AG04450 (cell line): ENCODE measurements at places on chromosomes 12 and 14.

GRCh38 chr14:33931461-33931860 is 19.4 kb downstream of the EGLN3 start:
- DNase-seq = no peak

GRCh38 chr14:98498019-98498885 is 773.7 kb downstream of the BCL11B start:
- no peak for DNase-seq

DNA sequence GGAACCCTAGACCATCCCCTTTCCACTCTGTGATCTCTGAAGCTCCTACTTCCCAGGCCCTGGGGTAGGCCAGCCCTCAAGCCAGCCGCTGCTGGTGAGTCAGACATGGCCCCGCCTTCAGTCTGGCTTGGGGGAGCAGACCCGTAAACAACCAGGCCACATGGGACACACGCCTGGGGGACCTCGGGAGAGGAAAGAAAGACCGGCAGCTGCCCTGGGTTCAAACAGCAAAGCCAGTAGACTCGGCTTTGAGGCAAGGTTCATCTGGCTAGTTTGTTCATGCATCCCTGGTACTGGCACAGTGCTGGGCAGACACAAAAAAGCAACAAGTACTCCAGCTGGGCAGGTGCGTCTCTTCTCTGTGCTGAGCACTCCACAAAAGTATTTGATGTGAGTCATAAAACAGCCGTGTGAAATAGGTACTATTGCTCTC is 101.9 kb downstream of the SETD3 start:
- no peak for DNase-seq

DNA sequence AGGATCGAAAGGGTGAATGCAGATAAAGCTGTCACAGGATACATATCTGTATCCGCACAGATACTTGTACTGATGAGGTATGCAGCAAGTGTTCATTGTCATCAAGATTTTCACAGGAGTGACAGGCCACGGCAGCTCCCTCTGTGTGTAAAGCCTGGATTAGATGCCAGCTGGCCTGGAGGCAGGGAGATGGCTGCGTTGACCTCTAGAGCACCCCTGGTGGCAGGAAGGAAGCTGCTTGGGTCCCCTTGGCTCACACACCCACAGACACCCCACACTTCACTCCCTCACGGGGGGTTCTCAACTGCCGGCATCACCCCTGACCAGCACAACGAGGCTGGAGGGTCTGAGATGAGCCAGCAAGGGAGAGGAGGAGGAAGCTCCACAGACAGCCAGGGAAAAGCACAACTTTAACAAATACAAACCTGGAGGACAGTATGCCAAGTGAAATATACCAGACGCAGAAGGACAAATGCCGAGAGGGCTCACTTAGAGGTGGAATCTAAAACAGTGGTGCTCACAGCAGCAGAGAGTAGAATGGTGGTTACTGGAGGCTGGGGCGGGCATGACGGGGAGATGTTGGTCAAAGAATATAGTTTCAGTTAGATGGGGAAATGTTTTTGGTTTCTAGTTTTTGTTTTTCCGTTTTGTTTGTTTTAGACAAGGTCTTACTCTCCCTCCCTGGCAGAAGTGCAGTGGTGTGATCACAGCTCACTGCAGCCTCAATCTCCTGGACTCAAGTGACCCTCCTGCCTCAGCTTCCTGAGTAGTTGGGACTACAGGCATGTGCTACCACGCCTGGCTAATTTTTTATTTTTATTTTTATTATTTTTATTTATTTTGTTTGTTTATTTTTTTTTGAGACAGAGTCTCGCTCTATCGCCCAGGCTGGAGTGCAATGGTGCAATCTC is 45.7 kb downstream of the TEAD4 start:
- no peak for DNase-seq

GRCh38 chr14:73723797-73724661 is 9.8 kb upstream of the PNMA1 start:
- DNase-seq = peak; percentile 87

GRCh38 chr12:123449249-123449733 is 8.6 kb upstream of the SNRNP35 start:
- no peak for DNase-seq

GRCh38 chr14:37903343-37904191 is 304.1 kb upstream of the SSTR1 start:
- DNase-seq = peak; percentile 10

- no peak for DNase-seq
Observed at GRCh38 chr12:121903202-121903601, 14.6 kb downstream of the PSMD9 start.

DNA sequence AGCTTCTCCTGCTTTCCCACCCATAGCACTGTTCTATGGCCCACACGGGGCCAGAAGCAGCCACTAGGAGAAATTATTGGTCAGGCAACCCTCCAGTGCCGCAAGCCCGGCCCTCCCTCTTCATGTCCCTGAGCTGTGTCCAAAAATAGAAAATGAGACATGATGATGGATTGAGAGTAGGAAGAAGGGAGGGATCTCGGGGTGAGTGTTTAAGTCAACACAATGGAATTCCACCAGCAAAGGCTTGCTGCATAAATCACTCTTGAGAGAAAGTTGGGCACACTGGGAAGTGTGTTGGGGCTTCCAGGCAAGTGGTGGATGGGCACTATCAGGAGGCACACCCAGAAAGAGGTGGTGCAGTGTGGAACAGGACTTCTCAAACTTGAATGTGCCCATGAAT is 94.2 kb downstream of the LLPH start:
- DNase-seq = peak; percentile 49

GRCh38 chr14:68627868-68628604 is 164.8 kb downstream of the ZFP36L1 start:
- no peak for DNase-seq

DNA sequence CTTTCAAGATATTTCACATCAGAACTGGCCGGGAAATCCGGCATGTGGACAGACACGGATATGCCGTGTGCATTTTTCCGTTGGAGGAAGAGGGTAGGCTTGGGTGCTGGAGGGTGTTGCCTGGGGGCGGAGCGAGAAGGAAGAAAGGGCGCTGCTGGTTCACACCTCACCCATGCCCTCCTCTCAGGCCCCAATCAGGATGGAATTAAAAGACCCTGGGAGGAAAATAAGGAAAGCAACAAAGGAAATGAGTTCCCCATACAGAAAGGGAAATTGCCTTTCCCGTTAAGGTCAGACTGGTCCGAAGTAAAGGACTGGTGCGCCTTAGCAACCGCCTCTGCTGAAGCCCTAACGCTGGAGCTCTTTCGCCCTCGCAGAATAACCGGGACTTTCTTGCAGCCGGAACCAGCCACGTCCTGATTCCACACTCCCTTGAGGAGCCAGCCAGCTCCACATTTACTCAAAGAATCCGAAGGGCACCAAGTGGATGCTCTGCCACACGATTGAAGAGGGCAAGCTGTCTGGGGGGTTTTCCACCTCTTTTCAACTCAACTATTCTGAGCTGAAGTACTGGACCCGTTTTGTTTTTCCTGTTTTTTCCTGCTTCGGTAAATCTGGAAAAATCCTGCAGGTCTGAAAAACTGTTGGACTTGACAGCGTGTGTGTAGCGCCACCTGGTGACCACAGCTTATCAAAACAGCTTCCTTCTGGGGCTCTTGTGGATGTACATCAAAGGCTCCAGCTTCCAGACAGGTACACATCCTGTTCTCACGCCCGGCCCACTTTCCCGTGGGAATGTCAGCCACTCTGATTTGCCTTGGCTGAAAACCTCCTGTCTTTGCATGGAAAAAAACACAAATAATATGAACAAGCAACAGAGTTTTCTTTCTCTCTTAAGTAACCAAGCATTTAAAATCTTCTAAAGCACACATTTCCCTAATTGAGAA is 37.6 kb upstream of the BCL2L14 start:
- DNase-seq = peak; percentile 76

DNA sequence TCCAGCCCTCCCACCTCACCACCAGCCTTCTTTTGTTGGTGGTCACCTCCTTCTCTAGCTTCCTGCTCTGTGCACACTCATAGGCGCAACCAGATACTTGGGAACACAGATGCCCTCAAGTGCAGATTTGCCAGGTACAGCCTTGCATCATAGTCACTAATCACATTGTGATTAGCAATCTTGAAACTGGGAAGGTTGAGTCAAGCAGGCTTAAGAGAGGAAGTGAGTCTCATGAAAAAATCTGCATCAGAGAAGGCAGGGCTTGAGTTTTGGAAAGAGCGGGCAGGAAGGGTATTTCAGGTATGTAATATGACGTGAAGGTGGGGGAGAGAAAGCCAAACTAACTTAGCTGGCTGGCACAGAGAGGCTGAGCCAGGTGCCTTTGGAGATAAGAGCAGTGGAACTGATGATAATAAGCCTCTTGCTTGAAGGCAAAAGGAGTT is 2.7 kb upstream of the RABGGTA start:
- no peak for DNase-seq

DNA sequence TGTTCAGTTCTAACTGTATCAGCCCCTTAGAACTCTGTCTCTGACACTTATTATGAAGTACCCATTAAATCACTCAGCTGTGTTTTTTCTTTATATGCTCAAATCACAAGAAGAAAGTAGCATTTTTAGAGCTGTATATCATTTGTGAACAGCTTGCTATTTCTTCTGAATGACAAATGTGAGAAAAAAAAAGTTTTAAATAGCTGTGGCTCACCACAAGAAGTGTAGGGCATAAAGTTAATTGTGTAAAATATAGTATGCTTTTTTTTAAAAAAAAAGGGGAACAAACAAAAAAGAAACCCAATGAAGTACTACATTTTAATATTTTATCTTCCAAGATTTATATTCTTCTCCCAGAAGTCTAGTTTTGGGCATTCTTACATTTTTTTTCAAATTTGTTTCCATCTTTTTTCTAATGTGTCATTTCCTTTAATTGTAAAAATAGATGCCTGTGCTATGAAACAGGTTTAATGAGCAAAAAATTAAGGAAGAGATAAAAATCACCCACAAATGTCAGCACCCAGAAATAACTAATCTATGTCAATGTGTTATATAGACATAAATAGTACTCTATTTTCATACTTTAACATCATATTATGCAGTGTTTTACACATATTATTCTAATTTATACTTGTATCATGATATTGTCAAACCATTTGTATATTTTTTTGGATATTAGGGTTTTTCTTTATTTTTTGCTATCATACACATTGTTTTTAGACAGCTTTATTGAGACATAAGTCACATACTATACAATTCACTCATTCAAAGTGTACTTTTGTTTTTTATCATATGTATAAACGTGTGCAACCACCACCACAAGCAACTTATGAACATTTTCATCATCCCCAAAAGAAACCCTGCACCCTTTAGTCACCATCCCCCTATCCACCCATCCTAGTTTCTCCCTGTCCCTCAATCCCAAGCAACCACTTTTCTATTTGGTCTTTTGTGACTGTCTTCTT is 22.4 kb upstream of the LRRK2 start:
- no peak for DNase-seq

DNA sequence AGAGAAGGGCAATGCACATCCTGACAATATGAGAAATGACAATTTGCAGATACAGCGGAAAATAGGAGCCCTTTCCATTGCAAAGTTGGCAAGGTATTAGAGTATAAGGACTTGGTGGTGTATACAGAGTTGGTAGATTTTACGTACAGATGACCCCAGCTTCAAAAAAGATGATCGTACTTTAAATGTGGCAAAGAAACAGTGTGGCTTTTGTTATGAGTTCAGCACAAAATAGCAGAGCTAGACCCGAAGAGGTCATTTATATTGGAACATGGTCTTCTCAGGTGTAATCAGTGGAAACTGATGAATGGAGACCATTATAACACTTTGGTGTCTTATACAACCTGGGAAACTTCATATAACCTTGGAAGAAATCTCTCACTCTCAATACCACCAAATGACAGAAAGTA is 2.3 kb downstream of the CLEC2B start:
- DNase-seq = no peak

- no peak for DNase-seq
Observed at GRCh38 chr12:116436561-116437249, 122.5 kb upstream of the MAP1LC3B2 start.

- peak; percentile 48 for DNase-seq
Observed at GRCh38 chr14:32073537-32074189, 3.4 kb upstream of the ARHGAP5 start.

DNA sequence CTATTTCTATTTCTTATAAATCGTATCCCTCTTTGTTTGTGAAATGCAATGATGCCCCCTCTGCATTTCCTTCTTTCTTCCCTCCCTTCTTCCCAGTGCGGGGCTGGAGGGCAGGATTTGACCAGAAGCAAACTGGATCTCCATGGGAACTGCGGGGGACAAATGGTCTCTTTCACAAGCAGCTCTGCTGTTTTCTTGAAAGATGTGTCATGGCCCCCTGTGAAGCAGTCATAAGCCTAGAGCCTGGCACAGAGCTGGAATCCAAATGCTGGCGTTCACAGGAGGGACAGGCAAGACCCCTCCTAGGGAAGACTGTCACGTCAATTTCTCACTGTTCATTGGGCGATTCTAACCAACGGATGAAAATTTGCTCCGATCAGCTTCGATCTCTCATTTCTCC is 203.5 kb upstream of the NOS1 start:
- DNase-seq = no peak

GRCh38 chr12:104738776-104739642 is 219.1 kb downstream of the SLC41A2 start:
- DNase-seq = no peak

GRCh38 chr14:44477953-44478352 is 29.1 kb downstream of the FSCB start:
- no peak for DNase-seq

DNA sequence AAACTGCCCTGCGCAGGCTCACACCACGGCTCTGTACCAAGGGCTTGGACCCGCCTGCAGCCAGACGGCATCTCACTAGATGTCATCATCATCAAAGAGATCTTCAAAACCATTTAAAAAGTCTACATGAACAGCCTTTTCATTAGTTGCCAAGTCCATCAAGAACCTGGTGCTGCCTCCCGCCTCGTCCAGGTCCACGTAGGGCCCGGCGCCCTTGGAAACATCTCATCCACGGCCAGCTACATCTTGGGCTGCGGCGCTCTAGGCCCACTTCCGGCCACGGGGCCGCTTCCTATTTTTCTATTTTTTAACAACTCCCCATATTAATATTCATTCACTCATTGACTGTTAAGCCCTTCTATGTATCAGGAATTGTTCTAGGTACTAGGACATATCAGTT is 7.4 kb upstream of the GNPNAT1 start:
- no peak for DNase-seq

DNA sequence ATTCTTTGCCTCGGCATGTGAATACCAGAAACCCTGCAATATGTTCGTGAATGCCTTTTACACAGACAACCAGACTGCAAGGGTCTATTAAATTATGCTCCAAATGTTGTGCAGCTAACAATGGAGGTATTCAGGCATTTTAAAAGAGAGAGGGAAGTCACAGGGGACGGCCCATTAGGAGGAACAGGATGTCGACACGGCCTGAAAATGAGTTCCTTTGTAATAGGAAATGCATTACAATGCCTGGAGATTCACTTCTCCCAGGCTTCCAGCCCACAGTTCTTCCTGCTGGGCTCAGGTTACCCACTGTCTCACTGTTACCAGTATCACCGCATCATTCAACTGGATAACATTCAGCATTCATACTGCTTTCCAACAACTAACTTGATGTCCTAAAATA is 2.5 kb downstream of the DUSP6 start:
- no peak for DNase-seq
